Pancreas (tissue), 10 donors: ENCODE measurements at places on chromosomes 1 and 21.
A peak's percentile ranks its signal among the peaks of the same experiment; 100 is the strongest.

GRCh38 chr21:44354001-44354405 is 582 bp downstream of the TRPM2 start:
- H3K36me3 ChIP-seq, result no peaks in the 10 kb centered on the region
- no peaks in the 10 kb centered on the region for H3K4me1 ChIP-seq
- H3K4me3 ChIP-seq, result no peak overlapping the region
- no peaks in the 10 kb centered on the region for H3K27me3 ChIP-seq
- no peak for DNase-seq
- H3K27ac ChIP-seq, result no peak overlapping the region

- no peaks in the 10 kb centered on the region for H3K36me3 ChIP-seq
- peaks cover 25% of the 10 kb centered on the region for H3K4me1 ChIP-seq
These were observed 430 bp downstream of the WASF2 start for GRCh38 chr1:27489501-27489972.

GRCh38 chr1:185166106-185166505 is 9.1 kb downstream of the SWT1 start:
- no peak for DNase-seq
- no peaks in the 10 kb centered on the region for H3K4me1 ChIP-seq
- no peak overlapping the region for H3K4me3 ChIP-seq
- no peak overlapping the region for H3K27ac ChIP-seq
- no peaks in the 10 kb centered on the region for H3K36me3 ChIP-seq

DNA sequence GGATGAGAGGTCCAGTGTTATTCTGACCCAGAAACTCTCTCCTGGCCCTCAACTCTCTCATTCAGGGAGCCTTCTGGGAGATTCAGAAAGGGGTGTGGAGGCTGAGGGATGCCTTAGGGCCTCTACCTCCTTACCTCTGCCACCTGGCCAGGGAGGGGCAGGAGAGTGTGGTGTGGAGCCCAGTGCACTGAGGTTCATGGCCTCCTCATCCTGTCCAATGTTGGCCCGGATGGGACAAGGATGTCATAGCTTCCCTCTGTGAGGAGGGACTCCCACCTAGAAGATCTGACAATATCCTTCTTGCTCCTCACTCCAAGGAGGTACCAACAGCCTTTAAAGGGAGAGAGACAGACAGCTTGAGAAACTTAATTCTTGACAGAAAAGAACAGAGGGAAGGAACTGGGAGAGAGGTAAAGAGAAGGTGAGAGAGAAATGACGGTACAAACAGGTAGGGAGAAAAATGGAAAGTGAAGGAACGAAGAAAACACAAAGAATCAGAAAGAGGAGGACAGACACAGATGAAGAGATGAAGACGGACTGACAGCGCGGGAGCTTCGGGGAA is 779 bp downstream of the BEND5 start:
- H3K27ac ChIP-seq, result no peak overlapping the region
- no peaks in the 10 kb centered on the region for H3K36me3 ChIP-seq
- H3K4me3 ChIP-seq, result peak overlapping the region; percentile 81
- H3K27me3 ChIP-seq, result no peaks in the 10 kb centered on the region
- H3K4me1 ChIP-seq, result peaks cover 6% of the 10 kb centered on the region
